NCI-H2171 (cell line): ENCODE measurements at places on chromosomes 12 and 14.

DNA sequence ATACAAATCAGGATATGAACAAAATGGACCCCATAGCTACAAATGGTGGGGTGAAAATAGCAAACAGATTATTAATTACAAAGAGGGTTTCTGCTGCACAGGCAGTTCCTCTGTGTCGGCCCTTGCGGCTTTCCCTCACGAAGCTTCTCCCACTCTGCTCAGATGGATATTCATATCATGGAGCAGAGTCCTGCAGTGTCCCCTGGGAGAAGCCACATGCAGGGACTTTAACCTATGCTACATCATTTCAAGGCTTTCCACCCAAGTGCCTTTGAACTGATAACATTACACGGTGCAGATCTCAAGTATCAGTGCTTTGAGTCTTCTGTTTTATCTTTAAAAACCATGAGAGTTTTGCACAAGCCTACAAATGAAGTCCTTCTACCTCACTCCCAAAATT, 229.1 kb downstream of the PPM1H start:
- peak; percentile 40 for DNase-seq

DNA sequence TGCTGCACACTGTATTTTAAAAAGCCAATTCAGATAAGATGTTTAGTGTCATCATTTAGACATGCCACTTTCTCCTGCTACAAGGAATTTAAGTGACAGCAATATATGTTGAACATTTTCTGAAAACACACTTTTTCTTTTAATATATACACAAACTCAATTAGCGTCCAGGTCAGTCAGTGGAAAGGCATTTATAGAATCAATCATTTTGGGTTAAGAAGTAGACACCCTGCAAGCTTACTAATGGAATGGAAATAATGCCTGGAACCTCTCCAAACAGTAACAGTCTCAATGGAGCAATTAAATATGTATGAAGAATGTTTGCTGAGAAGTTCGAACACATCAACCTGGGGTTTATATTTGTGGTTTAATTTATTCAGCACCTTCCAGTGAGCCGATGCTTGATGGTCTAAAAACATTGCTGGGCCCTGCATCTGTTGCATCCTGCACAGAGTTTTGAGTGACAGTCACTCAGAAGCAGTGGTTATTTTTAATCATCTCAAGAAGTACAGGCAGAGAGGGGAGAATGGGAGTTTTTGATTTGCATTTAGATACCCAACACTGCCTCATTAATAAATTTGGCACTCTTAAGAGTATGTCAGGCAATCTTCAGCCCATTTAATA, 410.7 kb downstream of the TMEM117 start:
- DNase-seq, result no peak

GRCh38 chr12:92648242-92649031, 54.4 kb upstream of the PLEKHG7 start:
- DNase-seq, result no peak

- DNase-seq, result no peak
These were observed 875.7 kb upstream of the USP15 start for GRCh38 chr12:61384511-61384910.

- no peak for DNase-seq
These were observed 105.1 kb downstream of the SINHCAF start for GRCh38 chr12:31220633-31221550.

GRCh38 chr12:3097186-3097804, 20.1 kb downstream of the TSPAN9 start:
- DNase-seq, result peak; percentile 62

- DNase-seq, result no peak
These were observed 7.8 kb upstream of the DTD2 start for GRCh38 chr14:31465111-31465510.

DNA sequence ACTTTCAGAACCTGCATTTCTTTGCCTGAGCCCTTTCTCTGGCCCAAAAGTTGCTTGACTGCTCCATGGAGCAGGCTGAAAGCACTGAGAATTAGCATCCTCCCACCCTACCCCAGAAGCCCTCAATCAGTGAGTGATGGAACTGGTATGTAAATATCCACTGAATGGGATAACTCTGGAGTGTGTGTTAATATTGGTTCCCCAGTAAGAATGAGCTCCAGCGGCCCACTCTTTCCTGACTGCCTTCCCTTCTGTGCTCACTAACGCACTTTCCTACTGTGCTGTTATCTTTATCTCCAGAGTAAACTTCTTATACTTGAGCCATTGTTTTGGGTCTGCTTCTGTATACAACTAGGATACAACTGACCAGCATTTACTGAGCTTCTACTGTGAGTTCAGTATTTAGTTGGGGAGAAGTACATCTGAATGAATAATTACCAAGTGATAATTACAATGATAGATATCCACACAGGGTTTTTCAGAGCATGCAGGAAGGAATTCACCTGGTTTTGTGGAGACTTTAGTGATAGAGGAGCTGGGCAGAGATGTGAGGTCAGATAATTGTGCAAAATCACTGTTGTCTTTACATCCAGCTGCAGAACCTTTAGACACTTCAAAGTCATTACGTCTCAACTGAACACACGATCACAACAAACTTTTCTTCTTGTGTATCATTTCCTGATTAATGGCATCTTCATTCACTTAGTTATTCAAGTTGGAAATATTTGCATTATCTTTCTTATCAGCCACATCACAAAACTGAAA, 149.2 kb upstream of the BTG1 start:
- no peak for DNase-seq

DNA sequence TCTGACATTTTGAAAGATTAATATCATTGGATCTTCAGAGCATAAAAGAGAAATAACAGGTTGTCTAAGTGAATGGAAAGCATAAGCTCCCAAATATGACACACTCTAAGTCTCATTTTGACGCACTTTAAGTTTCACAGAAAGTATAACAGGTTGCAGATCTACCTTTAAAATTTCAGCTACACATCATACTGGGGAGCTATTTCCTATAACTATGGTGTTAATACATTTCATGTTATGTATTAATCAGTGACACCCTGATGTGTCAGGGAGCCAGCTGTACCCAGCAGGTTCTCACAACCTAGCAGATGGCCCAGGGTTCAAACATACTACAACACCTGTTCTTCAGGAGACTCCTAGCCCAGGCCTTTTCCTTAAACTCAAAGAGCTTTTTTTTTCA, 31.1 kb upstream of the TMX1 start:
- DNase-seq, result peak; percentile 93
